Stimulated activated CD4-positive, alpha-beta T cell treated with anti-CD3 and anti-CD28 coated beads, Interleukin-4, amount 100 ng/mL, for 48 hours (primary cell): ENCODE measurements at places on chromosomes 6 and 20.

DNA sequence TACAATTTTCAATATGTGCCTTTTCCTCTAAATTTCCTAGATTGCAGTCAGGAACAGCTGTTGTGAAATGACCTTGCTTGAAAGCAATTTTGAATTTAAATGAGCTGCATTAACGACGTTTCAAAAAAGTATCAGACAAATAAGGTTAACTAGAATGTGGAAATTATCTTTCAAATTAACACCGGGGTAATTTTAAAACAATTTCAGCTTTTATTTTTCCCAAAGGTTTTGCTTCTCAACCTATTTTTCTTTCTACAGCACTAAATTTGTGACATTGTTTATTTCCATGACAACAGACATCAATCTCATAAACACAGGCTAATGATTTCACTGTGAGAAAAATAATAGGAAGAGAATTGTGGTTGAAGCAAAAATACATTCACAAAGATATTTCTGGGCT is 38.5 kb downstream of the COL12A1 start:
- no peak for DNase-seq

DNA sequence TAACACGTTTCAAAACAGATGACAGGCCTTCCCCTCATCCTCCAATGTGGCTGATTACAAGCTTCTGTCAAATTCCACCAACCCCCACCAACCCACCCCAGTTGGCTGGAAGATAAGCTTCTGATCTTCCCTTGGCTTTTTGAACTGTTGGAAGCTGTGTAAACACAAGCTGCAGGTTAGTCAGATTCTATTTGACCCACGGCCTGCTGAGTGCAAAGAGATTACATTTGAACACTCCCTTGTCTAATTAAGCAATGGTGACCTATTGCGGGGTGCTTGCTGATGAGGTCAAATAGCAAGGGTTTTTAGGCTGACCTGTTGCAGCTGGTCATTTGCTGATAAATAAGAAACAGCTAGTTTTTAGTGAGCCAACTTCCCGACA is 379.7 kb downstream of the BMP2 start:
- DNase-seq, result no peak

- no peak for DNase-seq
Measured at GRCh38 chr6:74113901-74114300, 417.9 kb downstream of the CD109 start.

DNA sequence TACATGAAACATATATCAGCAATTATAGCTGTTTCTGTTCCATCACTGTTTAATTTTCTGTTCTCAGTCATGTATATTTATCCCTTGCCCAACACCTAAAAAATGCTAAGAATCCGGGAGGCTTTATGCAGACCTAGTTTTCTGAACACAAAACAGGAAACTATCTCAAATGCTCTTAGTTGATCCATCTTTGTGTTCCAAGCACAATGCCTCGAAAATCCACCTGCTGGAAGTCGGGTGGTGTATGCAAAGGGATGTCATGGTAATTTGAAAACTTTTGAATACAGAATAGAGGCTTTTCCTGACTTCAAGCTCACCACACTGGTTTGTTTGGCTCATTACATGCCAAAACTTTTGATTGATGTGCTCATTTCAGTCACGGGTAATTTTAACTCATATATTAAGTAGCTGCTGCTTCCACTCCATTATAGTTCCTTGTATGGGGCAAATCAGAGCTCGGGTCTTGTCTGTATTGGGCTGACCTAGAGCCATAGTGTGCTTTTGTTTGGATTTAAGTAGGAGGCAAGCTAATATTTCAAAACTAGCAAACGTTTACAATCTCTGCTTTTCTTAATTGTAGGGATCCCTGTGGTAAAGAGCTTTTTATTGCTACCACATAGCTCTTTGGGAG is 646.5 kb upstream of the EPHA7 start:
- no peak for DNase-seq

- DNase-seq, result no peak
Measured at GRCh38 chr6:79894939-79895338, 52.4 kb downstream of the ELOVL4 start.

GRCh38 chr6:101662111-101662897 is 268.8 kb downstream of the GRIK2 start:
- no peak for DNase-seq

DNA sequence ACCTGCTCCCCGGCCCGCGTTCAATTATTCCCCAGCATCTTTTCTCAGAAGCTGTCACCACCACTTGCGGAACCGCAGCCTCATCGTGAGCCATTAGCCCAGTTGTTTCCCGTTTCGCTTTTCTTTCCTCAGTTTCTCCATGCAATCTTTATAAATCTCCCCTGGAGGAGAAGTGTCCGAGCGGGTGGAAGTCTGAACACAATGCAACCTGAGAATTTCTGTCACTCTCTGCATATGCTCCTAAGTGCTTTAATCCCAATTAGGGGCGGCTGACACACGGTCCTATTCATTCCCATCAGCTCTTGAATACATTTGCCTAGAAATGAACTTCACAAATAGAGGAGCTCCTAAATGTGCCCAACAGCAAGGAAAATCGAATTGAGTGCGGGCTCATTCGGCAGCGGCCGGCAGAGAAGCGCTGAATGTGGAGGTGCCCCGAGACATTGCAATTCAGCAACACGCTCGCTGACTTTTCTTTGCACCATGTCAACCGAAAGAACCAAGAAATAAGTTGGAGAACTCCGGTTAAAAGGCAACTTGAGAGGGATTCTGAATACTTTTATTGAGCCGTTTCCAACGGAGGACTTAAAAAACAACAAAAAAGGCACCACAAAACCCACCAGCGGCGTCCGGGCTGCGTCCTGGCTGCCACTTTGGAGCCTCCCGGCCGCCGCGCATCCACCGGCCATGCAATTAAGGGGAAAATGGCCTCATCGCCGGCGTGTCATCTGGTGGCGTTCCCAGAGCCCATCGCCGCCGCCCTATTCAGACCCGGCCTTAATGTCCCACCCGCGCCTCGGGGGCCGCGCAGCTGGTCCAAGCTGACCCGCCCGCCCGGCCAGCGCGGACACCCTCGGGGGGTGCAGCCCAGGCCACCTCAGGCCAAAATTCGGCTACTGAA is 3.9 kb upstream of the PRDM13 start:
- DNase-seq, result no peak

- DNase-seq, result no peak
Measured at GRCh38 chr6:28841290-28841689, 82.5 kb downstream of the TRIM27 start.

DNA sequence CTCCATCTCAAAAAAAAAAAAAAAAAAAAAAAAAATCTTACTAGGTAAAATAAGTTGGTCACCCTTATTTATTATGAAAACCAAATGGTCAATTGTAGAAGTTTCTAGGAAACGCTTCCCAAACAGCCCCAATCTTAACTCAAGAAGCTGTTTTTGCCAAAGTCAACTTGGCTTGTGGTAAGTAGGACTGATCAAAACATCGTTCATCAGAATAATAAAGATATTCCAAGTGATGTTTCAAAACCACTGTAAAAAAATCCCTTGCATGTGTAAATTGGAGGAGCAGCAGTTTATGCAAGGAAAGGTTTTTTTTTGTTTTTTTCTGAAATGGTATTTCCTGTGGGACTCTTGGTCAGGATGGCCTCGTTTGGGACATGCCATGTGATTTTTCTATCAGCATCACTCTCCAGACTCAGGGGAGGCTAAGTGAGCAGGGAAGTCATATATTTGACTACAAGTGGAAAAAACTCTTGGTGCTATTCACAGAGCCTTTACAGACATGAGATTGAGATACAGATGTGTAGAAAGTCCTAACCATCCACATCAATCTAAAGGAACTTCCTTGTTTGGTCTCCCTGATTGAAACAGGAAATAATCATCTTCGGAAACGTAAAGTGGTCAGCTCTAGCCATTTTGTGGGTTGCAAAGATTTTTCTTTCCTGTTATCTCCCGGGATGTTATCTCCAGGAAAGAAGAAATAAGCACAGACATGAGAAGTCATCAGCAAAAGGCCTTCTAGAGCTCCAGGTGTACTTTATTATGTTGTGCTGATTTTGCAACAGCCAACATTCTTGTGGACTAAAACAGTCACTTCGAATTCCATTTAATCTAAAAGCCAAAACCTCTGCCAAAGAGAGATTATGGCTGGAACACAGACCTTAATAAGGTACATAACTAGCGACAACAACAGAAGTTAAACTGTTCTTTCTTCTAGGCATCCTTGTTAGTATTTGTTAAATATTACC is 177.8 kb downstream of the EDN1 start:
- no peak for DNase-seq

- DNase-seq, result no peak
Measured at GRCh38 chr6:31299947-31300346, 28.1 kb upstream of the HLA-C start.

- DNase-seq, result no peak
Measured at GRCh38 chr6:148608199-148608951, 138.5 kb upstream of the UST start.

DNA sequence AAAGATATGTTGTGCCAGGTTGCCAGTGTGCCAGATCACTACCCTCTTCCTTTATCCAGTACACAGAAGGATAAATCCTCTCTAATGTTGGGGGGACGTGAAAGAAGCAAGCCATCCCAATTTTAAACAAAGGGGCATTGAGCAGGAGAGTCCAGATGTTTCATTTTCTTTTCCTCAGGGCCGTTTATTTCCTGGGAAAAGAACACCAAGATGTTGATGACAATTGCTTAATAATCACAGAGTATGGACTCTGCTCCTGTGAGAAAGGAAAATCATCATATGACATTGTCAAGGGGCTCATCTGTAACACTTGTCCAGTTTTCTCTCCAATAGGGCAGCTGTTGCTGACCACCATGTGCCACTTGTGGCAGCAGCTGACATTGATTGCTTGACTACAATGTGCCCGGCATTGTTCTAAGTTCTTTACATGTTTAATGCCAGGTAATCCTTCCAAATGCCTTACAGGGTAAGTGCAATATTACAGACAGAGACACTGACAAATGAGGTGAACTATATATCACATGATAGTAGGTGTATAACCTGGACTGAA is 161.4 kb downstream of the CD109 start:
- no peak for DNase-seq

GRCh38 chr6:85594197-85594930 is 706 bp upstream of the SNX14 start:
- DNase-seq, result peak; percentile 32

- no peak for DNase-seq
Measured at GRCh38 chr6:114362957-114363356, 20.1 kb upstream of the HS3ST5 start.

- no peak for DNase-seq
Measured at GRCh38 chr6:47203266-47203937, 106.3 kb downstream of the TNFRSF21 start.

- DNase-seq, result no peak
Measured at GRCh38 chr6:115360602-115361325, 699.9 kb downstream of the FRK start.

- peak; percentile 45 for DNase-seq
Measured at GRCh38 chr6:33620856-33621710, at the start of gene ITPR3. Gene ITPR3, plus strand, starts transcription at chr6:33621322. Its CDS starts 281 bp downstream, at chr6:33621603.

DNA sequence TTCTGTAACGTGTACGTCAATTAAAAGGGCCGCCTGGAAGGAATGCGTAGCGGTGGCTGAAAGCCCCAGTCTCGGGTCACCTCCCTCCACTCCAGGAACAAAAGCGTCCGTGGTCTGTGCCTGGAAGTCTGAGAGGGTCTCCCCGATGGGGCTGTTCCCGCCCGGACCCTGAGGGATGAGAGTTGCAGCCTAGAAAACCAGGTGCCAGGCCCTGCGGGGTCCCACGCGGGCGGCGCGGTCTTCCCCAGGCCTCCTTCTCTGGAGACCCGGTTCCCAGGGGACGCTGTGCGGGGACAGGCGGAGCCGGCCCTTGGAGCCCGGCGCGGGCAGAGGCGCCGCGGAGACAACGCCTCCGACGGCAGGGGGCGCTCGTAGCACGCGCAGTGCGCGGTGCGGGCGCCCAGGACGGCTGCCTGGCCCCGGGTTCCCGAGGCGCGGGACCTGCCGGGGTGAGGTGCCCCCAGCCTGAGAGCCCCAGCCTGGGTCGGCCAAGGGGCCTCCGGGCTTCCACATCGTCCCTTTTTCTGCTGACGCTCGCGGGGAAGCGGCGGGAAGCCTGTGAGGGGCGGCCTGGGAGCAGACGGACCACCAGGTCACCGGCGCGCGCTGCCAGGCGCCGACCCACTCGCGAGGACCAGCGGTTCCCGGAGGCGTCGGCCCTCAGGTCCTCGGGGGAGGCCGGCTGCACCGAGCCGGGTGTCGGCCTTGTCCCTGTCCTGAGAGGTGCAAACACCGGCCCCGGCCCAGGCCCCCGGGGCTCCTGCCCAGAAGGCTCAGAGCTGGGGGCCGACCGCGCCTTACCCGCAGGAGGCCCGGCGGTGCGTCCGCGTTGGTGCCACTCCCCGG is 5.3 kb upstream of the FOXC1 start:
- DNase-seq, result peak; percentile 47

- DNase-seq, result no peak
Measured at GRCh38 chr6:55997223-55997874, 122.0 kb upstream of the BMP5 start.

GRCh38 chr6:18078866-18079265 is 43.6 kb downstream of the NHLRC1 start:
- no peak for DNase-seq

- DNase-seq, result no peak
Measured at GRCh38 chr20:347317-347639, 367 bp downstream of the NRSN2 start.

- no peak for DNase-seq
Measured at GRCh38 chr6:80440496-80441115, 334.1 kb downstream of the BCKDHB start.

DNA sequence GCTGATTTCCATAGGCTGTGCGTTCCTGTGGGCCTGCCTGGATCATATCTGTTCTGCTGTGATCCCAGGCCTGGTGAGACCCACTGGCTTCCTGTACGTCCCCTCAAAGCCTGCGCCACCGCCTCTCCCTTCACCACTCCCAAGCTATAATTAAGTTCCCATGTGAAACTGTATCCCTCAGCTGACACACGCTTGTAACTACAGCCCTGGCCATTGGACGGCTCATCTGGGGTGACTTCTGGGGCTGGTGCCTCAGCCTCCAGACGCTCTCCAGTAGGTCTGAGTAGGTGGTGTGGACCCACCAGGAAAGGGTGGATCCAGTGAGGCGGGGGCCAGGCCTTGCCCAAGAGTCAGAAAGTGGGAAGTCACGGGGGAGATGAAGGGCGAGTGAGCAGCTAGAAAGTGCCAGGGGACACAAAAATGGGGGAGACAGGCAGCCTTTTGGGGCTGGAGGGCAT is 21.0 kb downstream of the PPARD start:
- no peak for DNase-seq

- DNase-seq, result no peak
Measured at GRCh38 chr20:63156221-63156671, 59.7 kb downstream of the YTHDF1 start.

DNA sequence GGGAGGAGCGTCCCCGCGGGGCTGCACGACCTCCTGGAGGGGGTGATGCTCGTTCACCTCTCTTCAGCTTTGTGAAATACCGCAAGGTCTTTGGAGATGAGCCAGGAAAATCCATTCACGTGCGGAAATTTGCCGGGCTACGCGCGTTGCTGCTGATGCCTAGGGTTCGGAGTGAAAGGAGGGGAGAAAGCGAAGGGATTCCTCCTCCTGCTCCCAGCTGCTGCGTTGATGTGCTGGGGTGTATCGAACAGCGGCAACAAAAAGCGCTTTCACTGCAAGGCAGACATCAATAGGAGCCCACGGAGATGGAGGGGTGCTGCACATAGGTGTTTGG is 391 bp upstream of the B3GAT2 start:
- DNase-seq, result no peak
